ENCODE measurements at places on chromosomes 6 and 20.
A peak's percentile ranks its signal among the peaks of the same experiment; 100 is the strongest.

- DNase-seq: no peak
These were observed 61.1 kb upstream of the SLC22A16 start for GRCh38 chr6:110537208-110538123.

DNA sequence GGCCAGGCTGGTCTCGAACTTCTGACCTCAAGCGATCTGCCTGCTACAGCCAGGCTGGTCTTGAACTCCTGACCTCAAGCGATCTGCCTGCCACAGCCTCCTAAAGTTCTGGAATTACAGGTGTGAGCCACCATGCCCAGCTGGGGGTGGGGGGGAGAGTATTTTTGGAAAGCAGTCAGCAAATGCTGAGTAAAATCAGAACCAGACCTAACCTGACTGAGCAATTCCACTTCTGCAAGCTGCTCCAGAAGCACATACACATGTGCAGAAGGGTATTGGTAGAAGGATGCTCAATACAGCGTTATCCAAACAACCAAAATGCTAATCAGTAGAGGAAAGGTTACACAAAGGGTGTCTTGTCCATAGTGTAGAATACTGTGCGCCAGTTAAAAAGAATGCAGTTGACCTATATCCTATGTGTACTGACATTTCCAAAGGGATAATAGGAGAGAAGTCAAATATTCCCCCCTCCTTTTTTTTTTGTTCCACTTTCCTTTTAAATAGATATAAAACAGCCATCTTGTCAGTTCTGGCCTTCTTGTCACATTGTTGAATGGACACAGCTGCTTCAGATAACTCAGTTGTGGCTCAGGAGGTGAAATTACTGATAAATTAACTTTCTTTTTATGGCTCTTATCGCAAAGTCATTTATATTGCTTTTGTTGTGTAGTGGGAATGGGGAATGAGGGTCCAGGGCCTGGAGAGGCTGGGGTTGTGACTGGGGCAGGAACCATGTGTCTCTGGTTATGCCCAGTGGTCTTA is 74.6 kb downstream of the DTD1 start:
- DNase-seq: no peak

DNA sequence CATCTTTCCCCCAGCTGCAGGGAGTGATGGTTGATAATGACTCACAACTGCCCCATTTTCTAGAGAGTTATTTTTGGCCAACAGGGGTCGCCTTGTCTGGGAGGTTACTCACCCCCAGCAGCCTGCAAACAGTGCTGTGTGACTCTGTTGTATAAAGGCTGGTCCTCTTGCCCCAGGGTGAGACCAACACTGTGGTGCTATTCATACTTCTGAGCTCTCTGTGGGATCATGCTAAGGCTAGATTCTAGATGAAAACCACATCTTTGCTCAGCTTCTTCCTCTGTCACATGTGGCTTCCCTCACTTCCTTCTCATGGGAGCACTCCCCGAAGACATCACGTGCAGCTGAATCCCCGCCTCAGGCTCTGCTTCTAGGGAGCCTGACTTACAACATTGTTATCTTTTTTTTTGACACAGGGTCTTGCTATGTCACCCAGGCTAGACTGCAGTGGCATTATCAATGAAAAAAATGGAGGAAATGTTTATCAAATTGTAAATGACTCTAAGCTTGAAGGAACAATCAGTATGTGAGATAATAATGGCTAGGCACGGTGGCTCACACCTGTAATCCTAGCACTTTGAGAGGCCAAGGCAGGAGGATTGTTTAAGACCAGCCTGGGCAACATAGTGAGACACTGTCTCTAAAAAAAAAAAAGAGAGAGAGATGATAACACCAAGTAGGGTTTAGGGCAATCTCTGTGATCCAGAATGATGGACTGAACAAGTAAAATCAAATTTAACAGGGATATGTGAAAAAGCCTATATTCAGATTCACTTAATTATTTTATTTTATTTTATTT is 55.7 kb upstream of the SLC23A2 start:
- DNase-seq: no peak

GRCh38 chr20:32967961-32968457 is 36.2 kb downstream of the SUN5 start:
- no peak for DNase-seq

GRCh38 chr6:79117752-79118151 is 39.7 kb upstream of the PHIP start:
- no peak for DNase-seq

- DNase-seq: peak; percentile 78
These were observed 122.6 kb upstream of the MCHR2 start for GRCh38 chr6:100116411-100117194.

GRCh38 chr20:53941680-53942471 is 128.5 kb downstream of the BCAS1 start:
- no peak for DNase-seq

DNA sequence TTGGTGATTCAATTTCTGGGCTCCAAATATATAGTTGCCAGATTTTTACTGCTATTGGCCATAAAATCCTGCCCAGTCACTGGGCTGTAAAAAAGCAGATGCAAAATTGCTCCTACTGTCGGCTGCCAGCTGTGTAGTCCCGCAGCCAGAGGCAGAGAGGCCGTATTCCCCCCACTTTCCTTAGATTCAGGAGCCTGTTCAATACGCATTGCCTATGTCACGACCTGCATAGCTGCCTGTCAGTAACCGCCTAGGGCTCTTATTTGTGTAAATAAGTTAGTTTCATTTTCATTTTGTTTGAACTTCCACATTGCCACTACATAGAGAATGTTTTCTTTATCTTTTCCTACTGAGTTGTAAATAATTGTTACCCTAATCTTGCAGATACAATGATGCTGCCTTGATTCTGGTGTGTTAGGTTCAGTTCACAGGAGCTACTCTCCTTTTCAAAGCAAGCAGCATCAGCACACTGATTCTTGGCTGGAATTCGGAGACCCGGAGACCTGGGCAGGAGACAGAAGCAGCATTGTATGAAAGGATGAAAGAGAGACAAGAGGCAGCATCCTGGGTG is 46.0 kb upstream of the UST start:
- DNase-seq: no peak

DNA sequence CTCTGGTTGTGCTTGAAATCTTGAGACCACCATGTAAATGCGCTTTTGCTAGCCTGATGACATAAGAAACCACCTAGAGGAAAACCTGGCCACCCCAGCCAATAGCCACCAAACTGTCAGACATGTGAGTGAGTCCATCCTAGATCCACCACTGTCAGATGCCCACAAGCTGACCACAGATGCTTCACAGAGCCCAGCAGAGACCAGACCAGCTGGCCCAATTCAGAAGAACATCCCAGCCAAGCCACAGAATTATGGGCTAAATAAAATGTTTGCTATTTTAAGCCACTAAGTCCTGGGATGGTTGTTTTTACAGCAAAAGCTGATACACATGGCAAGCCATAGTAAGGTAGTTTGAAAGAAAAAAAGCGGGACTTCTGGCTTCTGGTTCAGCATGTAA is 425.3 kb downstream of the KIF16B start:
- DNase-seq: no peak

DNA sequence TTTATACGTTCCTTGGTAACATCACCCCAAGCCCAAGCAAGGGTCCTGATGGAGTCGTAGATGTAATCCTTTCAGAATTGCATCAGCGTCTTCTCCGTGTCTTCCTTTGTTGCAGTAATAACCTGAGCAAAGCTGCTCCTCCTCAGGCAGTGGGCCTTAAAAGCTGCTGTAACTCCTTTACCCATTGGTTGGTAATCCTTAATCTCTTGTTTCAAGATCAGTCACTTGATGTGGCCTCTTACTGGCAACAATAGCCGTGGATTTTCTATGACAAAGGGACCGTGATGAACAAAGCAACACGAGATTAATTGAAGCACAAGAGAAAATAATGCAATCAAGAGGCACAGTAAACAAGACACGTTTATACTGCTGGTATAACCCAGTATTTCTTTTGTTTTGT is 44.6 kb downstream of the ALDH5A1 start:
- peak; percentile 95 for DNase-seq
